Activated CD8-positive, alpha-beta memory T cell treated with anti-CD3 and anti-CD28 coated beads for 48 hours (primary cell): ENCODE measurements at places on chromosomes 2 and 18.

- no peak for DNase-seq
Measured at GRCh38 chr2:85179541-85179940, 46.3 kb downstream of the TCF7L1 start.

DNA sequence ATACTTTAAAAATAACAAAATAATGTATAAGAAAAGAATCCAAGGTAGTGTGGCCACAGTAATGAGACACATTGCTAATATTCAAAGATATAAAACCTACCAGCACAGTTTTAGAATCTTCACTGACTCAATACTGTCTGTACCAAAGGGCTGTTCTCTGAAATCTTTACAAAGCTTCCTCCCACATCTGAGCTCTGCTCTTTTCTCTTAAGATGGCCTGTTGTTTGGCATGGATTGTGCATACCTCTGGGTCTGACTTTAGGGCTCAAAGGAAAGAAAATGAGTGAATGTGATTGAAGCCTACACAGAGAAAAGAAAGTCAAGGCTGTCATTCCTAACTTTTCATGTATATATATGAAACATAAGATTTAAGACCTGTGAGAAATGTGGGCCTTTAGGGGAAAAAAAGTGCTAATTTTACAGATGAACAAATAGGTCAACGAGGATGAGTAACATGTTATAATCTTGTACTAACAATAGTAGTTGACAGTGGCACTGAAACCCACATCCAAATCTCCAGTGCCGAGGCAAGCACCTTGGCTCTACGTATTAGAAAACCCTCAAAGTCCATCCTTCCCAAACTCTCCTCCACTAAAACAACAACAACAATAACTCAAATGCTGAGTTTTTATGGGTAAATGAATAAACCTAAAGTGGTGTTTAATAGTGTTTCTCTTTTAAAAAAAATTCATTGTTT, 114.2 kb downstream of the ZNF521 start:
- DNase-seq = no peak

GRCh38 chr2:135851858-135852257, 14.9 kb upstream of the LCT start:
- no peak for DNase-seq

GRCh38 chr2:24110660-24111303, 12.4 kb downstream of the PFN4 start:
- no peak for DNase-seq

DNA sequence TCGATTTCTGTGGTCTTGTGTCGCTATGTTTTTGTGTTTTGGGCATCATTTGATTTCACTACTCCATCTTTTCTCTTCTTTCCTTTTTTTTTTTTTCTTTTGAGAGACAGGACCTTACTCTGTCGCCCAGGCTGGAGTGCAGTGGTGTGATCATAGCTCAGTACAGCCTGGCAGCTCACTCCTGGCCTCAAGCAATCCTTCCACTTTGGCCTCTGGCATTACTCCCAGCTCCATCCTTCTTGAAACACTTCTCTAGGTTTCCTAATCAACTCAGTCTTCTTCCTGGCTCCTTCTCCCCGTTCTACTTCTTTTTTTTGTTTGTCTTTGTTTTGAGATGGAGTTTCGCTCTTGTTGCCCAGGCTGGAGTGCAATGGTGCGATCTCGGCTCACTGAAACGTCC, 26.5 kb downstream of the TCF23 start:
- no peak for DNase-seq

DNA sequence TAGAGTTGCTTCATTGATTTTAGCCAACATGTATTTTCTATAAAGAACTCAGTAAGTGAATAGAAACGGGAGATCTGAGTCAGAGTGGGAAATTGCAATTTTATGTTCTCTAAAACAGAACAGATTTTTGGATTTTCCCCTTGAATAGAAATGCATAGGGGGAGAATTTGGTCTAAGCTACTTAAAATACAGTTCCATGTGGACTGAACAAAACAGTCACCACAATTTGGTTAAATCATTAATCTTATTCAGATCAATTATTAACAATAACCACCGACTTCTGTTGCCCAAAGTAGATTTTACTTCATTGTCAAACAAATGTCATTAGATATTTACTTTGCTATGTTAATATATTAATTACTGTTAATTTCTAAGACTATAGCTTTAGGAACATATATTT, 107.7 kb downstream of the SCG2 start:
- no peak for DNase-seq

DNA sequence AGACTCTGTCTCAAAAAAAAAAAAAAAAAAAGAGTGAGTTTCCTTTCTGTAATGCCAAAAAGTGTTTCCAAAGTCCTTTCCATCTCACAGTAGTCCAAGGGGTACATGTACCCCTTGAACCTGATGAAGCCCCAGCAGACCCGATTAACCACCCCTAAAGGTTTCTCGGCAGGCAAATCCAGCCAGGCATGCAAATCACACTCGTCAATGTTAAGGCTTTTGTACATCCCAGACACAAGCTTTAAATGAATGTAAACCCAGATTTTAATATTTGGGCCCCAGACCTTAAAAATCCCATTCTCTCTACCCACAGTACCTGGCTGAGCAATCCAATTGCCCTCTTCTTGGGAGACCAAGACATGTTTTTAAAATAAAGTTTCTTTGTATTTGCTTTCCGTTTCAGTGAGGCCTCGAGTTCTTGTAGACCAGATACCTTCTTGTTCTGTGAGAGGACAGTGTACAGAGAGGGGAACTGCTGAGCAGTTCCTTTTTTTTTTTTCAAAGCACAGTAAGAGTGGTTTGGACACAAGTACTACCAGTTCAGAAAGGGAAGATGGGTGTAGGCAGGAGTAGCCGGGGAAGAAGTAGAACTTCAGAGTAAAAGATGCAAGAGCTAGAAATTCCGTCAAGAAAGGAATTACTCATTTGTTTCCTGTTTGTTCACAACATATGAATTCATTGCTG, at the start of gene NLRC4:
Gene NLRC4 (minus strand): TSS at position 465 of the 684 bp plus-strand sequence. CDS start 8,111 bp downstream, outside the sequence.
- no peak for DNase-seq

GRCh38 chr18:9861933-9862332, 23.8 kb upstream of the TXNDC2 start:
- DNase-seq = no peak

DNA sequence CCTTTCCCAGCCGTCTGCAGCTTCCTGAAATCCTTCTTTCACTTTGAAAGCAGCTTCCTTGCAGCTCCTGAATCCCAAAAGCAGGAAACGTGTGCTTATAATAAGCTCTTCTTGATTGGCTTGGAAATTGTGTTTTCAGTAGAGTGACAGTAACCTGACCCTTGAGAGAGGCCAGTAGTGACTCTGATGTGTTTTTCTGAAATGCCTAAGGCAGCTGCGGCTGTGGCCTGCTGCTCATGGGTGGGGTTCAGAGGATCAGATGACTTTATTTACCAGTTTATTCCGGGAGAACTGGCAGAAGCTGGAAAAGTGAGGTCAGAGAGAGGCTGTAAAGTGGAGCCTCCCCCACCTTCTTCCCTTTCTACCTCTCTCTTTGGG, 31.9 kb upstream of the RPIA start:
- no peak for DNase-seq

GRCh38 chr2:170973225-170973491, 44.1 kb downstream of the GORASP2 start:
- no peak for DNase-seq

- DNase-seq = no peak
Measured at GRCh38 chr2:41199334-41199733, 747.4 kb upstream of the SLC8A1 start.

DNA sequence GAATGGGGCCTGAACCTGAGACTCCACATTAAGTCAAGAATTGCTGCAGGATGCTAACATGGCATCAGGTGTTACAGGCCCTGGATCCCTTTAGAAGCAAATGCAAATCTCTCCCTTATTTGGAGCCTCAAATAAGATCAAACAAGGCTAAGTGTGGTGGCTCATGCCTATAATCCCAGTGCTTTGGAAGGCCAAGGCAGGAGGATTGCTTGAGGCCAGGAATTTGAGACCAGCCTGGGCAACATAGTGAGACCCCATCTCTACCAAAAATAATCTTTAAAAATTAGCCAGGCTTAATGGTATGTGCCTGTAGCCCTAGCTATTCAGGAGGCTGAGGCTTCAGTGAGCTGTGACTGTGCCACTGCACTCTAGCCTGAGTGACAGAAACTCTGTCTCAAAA, 89.4 kb downstream of the DYM start:
- no peak for DNase-seq

DNA sequence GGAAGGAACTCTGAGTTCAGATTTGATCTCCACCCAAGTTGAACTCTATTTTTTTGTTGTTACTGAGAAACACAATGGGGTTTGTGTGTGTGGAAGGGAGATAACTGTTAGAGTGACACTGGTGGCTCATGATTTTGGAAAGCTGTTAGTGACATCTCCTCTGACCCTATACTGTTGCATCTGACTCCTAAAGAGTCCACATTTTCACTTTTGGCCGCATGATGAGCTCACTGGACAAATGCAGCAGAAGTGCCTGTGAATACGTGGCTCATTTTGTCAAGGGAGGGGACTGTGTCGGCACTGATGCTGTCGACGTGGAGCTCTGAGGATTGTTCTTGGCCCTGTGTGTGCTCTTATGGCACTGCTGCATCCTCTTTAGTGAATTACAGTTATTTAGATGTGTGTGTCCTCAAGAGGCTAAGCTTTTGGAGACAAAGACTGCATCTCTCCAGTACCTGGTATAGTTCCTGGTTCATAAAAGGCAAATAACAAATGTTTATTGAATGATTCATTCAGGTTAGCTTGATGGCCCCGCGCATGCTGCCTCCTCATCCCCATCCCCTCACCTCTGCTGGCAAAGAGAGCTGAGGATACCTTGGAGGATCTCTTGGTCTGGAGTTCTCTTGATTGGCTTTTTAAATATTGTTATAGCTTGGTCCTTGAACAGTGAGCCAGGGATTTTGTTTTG, 135.4 kb downstream of the PHLPP1 start:
- no peak for DNase-seq

DNA sequence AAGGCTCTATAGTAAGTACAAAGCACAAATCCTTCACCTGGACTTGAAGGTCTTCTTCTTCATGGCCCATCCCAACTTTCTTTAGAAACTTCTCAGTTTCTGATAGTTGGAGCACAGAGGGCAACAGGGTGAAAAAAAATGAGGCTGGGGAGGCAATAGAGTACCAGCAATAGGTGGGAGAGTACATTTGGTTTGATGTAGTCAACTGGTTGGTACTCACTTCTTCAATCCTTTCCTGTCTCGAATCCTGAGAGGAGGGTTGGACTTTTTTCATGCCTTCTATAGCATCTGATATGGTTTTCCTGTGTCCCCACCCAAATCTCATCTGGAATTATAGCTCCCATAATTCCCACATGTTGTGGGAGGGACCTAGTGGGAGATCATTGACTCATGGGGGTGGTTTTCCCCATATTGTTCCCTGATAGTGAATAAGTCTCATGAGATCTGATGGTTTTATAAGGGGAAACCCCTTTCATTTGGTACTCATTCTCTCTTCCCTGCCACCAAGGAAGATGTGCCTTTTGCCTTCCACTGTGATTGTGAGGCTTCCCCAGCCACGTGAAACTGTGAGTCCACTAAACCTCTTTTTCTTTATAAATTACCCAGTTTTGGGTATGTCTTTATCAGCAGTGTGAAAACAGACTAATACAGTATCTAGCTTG, 75.9 kb upstream of the LCLAT1 start:
- DNase-seq = no peak

DNA sequence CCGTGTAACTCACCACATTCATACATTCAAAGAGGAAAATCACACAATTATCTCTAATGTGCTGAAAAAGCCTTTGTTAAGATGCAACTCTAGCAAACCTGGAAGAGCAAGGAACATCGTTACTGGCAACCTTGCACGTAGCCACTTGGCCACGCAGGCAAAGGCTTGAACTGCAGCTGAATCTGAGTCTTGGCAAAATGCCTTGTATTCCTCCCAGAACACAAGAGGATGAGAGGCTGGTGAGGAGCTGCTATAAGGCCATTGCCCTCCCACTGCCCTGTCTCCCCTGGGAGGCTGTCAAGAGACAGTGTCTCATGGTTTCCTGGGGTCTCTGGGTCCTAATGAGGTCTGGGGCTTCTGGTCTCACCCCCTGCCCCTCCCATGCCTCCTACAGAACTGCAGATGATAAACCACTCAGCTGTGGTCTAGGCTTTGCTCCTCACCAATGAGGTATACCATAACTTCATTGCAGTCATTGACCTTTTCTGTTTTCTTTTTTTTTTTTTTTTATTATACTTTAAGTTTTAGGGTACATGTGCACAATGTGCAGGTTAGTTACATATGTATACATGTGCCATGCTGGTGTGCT, 141.4 kb downstream of the SPP2 start:
- no peak for DNase-seq

DNA sequence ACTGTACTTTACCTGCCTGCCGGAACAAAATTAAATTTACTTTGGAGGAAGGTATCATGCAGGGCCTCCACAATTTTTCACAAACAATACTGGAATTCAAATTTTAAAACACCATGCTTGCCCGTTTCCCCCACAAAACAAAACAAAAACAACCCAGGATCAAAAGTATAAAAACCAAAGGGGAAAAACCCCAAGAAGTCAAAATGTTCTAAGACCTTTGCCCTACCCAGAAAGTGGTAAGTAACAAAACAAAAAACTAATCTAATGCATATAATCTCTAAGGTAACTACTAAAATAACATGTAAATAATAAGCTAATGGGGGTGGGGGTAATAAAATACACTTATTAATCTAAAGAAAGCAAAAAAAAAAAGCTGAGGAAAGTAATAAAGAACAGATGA, 60.5 kb downstream of the CUL3 start:
- DNase-seq = no peak
